GM19239 (cell line): ENCODE measurements at places on chromosomes 2 and 18.

DNA sequence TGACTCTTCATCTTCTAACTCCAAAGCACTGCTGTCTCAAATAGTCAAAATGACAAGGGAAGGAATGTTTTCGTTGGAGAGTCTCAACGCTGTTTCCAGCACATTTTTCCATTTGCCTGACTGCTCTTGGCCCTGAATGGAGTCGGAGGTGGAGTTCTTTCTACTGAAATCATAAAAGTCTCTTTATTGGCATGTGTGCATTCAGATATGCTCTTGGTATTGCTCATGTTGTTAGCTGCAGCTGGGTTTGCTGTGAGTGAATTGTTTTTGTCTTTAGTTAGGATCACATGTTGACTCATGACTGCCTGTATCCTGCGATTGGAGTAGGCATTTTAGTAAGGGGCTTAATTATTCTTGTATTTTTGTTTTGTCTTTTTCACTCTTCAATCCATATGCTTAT is 16.8 kb downstream of the TMEM17 start:
- DNase-seq: no peak

DNA sequence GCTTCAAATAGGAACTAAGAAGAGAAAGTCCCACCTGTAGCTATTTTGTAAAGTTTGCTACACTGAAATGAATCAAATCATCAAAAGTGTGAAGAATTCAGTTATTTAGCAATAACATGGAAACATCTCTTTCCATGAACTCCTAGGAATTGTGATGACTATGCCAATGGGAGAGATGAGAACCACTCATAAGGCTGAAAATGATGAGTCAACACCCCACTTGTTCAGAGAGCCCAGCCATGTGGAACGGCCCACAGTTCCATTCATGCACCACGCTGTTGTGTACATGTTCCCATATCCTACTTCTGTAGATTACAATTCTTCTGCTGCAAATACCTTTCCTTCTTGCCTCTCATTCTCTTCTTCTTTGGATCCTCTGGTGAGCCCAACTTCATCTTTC is 645.5 kb upstream of the ID2 start:
- no peak for DNase-seq

GRCh38 chr18:55401638-55402191 is 186.3 kb downstream of the TCF4 start:
- DNase-seq: no peak

DNA sequence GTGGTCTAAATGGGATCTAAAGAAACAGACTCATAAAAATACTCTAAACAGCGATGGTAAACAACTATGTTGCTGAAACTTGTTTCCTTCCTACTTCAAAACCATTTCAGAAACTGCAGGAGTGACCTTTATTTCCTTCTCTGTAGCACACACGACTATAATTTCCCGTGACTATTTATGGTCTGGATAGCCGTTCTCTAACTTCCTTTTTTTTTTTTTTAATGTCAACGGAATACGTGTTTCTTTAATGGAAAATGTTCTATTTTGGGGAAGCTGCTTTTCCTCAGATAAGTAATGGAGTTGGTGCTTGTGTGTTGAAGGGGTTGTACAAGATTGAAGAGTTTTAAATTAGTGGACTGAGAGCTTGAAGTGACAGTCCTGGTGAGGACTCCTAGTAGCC is 224.1 kb downstream of the PHLPP1 start:
- DNase-seq: no peak

GRCh38 chr2:60337142-60337497 is 216.3 kb downstream of the BCL11A start:
- no peak for DNase-seq

GRCh38 chr2:177252808-177253531 is 11.6 kb downstream of the NFE2L2 start:
- no peak for DNase-seq

DNA sequence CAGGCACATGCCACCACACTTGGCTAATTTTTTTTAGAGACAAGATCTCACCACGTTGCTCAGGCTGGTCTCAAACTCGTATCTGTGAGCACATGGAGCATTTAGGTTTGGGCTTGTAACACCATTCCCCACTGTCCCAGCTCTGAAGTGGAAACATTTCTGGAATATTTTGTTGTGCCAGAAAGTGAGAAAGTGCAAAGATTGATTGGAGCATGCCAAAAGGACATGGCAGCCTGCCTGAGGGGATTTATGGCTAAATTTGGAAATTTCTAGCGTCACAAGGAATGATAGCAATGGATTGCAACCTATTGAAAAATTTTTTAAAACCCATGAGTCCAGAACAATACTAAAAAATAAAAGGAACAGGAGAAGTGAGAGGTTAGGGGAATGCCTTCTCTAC is 136.8 kb downstream of the ESCO1 start:
- no peak for DNase-seq

DNA sequence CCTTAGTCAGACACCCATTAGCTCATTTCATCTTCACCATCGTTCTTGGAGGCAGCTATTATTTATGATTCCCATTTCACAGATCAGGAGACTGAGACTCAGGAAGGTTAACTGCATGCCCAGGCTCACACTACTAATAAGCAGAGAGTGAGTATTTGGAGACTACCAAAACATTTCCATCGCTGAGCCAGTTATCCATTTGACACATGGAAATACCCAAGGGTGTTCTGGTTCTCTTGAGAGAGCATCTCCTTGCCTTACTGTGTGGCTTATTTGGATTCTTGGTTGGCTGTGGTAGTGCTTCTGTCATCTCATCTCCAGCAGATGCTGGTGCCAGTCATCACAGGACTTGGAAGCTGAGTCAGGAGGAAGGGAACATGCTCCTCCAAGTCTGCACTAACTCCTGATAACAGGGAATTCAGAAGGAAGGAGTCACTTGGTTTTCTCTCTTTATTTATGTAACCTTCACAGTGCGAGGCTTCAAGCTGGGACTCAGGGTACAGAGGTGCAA is 55.2 kb downstream of the RASGRP3 start:
- no peak for DNase-seq

DNA sequence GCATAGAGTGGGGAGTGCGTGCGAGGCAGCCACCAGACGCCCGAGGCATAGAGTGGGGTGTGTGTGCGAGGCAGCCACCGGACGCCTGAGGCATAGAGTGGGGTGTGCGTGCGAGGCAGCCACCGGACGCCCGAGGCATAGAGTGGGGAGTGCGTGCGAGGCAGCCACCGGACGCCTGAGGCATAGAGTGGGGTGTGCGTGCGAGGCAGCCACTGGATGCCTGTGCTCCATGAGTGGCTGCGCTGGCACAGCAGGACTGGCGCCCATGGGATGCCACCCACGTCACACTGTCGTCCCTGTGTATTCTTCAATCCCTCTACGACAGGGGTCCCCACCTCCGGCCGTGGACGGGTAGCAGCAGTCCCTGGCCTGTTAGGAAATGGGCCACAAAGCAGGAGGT is 221.9 kb downstream of the HDAC4 start:
- no peak for DNase-seq

DNA sequence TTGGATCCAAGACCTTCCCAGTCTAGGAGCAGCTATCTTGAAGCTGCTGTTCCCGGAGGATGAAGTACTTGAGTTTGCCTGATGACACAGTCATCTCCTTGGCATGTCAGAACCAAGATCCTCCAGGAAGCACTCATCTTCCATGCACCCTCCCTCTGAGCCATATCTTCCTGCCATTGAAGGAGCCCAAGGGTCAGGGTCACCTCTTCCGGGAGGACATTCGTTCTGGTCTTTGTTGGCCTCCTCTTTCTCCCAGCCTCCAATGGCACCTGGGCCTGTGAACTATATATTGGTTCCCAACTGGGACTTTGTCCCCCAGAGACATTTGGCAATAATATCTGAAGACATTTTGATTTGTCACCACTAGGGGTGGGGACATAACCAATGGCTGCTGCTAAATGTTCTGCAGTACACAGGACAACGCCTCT is 4.2 kb upstream of the MYO7B start:
- DNase-seq: no peak

DNA sequence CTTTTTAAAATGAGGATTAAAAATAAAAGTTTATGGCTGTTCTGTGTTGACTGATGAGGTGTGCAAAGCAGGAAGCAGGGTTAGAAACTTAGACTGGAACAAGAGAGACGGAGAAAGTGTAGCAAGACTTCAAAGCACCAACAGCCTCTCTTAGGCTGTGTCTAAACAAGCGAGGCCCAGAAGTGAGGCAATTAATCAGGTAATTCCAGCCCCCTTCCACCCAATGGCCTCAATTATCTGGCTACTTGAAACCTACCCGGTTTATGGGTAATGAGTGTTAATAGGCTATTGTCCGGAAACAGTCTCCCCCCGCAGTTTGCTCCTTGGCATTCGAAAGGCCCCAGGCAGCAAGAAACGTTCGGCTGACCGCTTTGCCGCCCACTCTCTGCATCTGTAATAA is 171.7 kb upstream of the MYCN start:
- DNase-seq: no peak

DNA sequence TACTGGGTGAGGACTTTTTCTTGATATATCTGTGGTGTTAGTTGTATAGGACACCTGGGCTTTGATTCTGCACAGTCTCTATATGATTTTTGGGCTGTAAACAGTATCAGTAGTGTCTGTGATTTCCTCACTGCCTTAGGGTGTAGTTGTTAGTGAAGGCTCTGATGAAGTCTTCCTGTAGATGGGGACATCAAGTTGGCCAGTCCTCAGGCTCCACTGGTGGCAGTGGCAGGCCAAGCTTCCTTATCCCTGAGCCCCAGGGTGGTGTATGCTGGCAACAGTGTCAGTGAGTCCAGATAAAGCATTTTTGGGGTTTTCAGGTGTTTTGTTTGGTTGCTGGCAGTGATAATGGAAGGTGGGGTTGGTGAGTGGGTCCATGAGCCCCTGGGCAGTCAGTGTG is 961.4 kb downstream of the DSC3 start:
- no peak for DNase-seq

DNA sequence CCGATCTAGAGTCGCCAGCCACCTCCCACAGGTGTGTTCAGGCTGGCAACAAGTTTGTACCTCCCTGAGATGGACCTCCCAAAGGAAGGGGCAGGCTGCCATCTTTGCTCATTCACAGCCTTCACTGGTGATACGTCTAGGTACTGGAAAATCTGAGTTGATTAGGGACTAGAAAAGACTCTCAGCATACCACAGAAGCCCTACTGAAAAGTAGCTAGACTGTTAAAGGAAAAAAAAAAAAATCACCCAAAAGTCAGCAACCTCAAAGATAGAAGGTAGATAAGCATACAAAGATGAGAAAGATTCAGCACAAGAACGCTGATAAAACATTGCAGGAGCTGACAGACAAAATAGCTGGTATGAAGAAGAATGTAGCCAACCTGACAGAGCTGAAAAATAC is 128.6 kb upstream of the WDR75 start:
- no peak for DNase-seq

- DNase-seq: no peak
Observed at GRCh38 chr2:128390991-128391630, 72.4 kb upstream of the HS6ST1 start.
